ENCODE measurements at places on chromosomes 6 and 20.
A peak's percentile ranks its signal among the peaks of the same experiment; 100 is the strongest.

- DNase-seq = no peak
These were observed 81.5 kb upstream of the ISM1 start for GRCh38 chr20:13139459-13140150.

GRCh38 chr20:38805958-38806854 lies 709 bp downstream of the PPP1R16B start:
- DNase-seq = no peak

- DNase-seq = no peak
These were observed 41.2 kb downstream of the OPN5 start for GRCh38 chr6:47822856-47823554.

DNA sequence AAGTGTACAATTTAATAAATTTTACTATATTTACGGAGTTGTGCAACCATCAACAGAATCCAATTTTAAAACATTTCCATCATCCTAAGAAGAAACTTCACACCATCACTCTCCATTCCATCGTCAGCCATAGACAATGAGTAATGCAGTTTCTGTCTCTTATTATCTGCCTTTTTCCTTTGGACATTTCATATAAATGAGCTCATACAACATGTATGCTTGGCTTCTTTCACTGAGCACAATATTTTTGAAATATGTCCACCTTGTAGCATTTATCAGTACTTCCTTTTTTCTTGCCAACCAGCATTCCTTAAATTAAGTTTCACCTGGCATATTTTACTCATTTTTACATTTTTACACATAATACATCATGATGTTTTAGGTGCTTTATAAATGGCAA lies 22.7 kb upstream of the HIVEP1 start:
- no peak for DNase-seq

GRCh38 chr6:153084393-153084792 lies 46.7 kb downstream of the RGS17 start:
- DNase-seq = no peak

DNA sequence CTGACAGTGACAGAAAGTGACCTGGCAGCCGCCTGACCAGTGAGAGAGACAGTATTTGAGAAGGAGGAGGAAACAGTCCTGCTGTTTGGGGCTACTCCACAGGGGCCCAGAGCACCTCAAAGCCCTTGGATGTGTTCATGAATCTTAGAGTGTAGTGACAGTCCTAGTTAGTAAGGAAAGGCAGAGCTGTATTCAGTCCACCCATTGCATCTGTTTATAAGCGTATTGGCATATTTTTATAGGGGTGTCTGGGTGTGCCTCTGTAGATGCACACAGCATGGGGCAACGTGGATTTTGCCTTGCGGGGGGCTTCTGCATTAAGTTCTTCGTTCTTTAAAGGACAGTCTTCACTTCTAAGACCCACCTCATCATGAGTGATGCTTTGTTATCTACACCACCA lies 44.6 kb upstream of the SLC22A1 start:
- no peak for DNase-seq

- no peak for DNase-seq
These were observed 97.3 kb upstream of the STXBP5 start for GRCh38 chr6:147106759-147107401.

DNA sequence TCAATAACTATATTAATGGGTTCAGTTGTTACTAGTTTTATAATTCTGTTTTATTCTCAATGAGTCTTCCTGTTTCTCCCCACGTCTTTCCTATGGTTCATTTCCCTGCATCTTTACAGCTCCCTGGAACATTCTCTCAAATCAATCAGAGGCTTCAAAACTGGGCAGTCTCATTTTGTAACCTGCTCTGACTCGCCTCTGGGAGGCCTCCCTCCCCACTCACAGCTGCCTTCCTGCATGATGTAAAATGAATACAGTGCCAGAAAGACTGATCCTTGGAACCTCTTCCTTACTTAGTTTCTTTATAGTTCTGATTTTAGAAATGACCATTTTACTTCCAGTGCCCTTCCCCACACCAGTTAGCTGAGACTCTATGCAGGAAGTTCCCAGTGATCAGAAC lies 103.9 kb downstream of the ESR1 start:
- DNase-seq = no peak

DNA sequence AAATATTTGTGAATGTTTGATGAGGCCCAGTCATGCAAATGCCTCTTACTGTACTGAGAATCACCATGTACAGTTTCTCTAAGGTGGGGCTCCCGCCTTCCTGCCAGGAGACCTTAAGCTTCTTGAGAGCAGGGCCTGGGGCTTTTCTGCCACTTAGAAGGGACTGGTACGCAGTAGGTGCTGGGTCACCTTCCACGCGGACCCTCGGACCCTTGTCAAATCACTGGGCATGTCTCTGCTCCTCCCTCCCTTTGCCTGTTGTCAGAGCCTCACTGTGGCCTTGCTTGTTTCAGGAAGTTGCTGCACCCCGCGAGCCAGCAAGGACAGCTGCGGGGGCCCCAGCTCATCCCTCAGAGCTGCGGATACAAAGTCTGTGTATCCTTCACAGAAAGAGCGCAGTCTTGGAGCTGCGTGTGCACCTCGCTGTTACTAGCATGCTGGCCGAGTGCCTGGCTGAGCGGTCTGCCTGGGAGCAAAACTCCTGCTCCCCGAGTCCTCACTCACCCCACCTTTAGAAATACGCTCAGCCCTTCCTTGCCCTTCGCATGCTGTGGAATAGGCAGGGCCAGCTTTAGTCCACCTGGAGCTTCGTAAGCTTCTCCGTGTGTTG lies 30.7 kb upstream of the IRF4 start:
- DNase-seq = no peak

DNA sequence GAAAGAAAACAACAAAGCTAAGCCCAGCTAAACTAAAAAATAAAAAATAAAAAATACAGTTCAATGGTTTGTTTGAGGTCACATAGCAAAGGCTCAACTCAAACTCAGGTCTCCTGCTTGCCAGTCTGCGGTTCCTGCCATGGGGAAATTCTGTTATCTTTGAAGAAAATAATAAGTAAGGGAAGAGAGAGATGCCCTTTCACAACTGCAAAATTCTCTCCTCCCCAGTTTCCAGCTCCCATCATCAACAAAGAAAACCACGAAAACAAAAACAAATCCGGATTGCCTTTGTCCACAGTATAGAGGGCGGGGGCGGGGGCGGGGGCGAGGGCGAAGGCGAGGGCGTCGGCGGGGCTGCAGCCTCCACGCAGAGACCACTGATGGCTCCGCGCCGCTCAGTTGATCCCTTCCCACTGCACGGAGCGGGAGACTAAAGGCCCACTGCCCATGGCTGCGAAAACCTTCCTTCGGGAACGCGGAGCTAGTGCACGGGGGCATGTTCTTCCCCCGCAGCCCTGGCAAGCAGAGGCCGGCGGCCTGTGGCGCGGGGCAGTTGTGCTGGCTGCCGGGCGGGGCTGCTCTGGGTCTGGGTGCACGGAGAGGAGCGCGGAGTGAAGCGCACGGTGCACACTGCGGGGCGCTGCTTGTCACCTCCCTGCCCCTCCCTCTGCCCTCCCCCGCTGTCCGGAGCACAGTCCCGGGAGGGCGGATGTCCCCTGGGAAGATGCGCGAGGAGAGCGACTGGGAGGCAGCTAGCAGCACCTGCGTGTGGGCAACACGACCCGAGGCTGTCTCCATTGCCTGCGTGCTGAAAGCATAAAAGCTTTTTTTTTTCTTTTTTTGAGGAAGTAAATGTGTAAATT lies 54.1 kb upstream of the TPD52L1 start:
- peak; percentile 2 for DNase-seq

DNA sequence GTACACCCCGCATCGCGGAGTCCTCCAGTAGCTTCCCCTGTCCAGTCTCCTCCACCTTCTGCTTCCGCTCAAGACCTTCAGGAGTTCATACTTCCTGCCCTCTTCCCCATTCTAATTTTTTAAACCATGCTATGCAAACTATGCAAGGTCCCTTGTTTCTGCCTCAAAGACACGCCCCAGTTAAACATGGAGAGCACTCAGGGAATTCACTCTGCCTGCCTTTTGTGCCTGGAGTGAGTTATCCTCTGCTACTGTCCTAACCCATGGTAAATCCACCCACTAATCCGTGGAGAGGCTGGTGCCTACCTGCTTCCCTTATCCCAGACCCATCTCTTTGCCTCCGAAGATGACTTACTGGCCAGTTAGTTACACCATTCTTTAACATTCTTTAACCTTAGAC lies 473.7 kb upstream of the JARID2 start:
- DNase-seq = no peak

GRCh38 chr6:22126910-22127309 lies 169.9 kb downstream of the PRL start:
- DNase-seq = no peak

DNA sequence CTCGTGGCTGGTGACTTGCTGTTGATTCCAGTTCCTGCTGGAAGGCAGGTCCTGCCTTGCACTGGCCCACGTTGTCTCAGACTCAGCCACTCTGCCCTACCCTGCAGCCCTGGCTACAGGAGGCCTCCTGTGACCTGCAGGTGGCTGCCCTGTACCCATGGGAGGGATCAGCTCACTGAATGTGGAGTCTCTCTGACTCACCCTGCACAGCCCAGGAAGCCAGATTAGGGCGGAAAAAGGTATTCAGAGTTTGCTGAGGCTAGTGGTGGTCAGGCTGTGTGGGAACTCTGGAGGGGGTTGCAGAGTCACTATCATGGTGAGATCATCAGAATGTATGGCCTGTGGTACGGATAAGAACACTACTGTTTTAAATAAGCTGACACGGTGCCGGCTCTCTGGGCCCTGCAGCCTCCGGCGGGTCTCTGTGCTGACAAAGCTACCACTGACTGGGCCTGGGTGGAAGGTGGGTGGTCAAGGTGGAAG lies 24.7 kb upstream of the PYGB start:
- no peak for DNase-seq

- no peak for DNase-seq
These were observed 91.1 kb upstream of the THBS2 start for GRCh38 chr6:169344750-169345065.

DNA sequence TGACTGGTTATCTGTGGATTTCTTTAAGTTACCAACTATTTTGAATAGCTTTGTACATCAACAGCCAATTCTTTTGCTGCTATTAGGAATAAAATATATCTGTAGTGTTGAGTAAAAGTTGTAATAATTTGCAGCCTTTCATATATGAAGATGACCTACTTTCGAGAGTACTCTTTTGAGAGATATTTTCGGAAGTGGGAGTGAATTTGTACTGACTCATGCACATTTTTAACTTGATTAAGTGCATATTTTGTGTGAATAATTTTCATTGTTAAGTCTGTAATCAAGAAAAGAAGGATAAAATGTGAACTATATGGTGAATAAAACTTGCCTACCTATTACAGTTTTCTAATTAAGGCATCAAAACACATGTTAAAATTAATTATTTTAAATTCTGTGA lies 51.9 kb downstream of the L3MBTL3 start:
- no peak for DNase-seq
